ENCODE measurements at places on chromosomes 6 and 20. TPM values are rescaled to one million over a fixed set of nuclear protein-coding genes. Genes with fewer than 3 reads are reported as not detected.

The MYB gene
- total RNA-seq, result 140 TPM

GRCh38 chr6:133503336-133503729, 262.2 kb downstream of the EYA4 start:
- no peaks in the 10 kb centered on the region for H3K36me3 ChIP-seq
- no peaks in the 10 kb centered on the region for H3K27me3 ChIP-seq
- no peak overlapping the region for H3K27ac ChIP-seq
- no peak overlapping the region for H3K4me3 ChIP-seq
- H3K4me1 ChIP-seq, result no peaks in the 10 kb centered on the region

- no peak for DNase-seq
- peaks cover 21% of the 10 kb centered on the region for H3K27me3 ChIP-seq
- no peak overlapping the region for H3K4me3 ChIP-seq
- H3K36me3 ChIP-seq, result no peaks in the 10 kb centered on the region
These were observed 5.3 kb upstream of the MOG start for GRCh38 chr6:29651413-29652197.

- DNase-seq, result no peak
- H3K27me3 ChIP-seq, result peaks cover 37% of the 10 kb centered on the region
- no peaks in the 10 kb centered on the region for H3K4me1 ChIP-seq
- H3K36me3 ChIP-seq, result no peaks in the 10 kb centered on the region
- no peak overlapping the region for H3K27ac ChIP-seq
These were observed 99.7 kb downstream of the FAM50B start for GRCh38 chr6:3948866-3949265.

DNA sequence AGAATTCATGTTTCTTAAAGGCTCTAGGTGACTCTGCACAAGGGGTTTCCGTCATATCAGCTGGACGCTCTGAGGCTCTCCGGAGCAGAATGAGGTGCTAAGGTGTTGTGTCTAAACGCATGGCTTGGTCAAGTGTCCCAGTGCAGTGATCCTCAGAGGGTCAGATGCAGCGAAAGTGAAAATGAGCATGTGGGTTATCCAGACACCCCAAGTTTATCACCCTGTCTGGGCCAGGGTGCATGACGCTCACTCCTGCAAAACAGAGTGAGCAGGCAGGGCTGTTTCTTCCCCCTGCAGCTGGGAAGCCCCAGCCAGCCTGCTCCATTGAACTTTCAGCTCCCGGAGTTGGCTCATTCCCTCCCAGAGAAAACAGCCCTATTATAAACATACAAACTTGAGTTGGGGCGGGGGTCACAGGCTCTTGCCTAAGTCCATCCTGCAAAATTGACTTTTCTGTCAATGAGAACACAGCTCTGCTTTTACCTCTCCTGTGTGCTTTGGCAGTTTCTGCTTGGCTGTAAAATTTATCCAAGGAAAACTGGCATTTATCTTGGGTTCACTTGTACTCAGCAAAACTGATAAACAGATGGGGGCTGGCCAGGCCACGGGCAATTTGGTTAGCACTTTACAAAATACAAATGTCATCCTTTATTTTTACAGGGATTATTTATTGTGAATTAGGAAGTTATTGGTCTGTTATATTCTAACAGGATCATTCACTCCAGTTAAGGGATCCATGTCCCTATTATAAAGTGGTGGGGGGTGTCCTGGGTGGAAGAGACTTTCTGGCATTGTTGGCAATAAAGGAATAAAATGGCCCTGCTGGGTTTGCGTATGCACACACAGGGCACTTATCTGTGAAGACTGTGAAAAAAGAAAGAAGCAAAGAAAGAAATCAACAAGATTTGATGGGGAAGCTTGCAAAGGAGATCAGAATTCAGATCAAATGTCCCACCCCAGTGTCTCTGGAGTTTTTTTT, 154.9 kb downstream of the FOXA2 start:
- no peaks in the 10 kb centered on the region for H3K27me3 ChIP-seq
- DNase-seq, result no peak
- H3K27ac ChIP-seq, result no peak overlapping the region
- no peaks in the 10 kb centered on the region for H3K36me3 ChIP-seq
- H3K4me1 ChIP-seq, result peaks cover 17% of the 10 kb centered on the region

GRCh38 chr6:40719671-40720374, 132.7 kb upstream of the LRFN2 start:
- no peak overlapping the region for H3K27ac ChIP-seq
- DNase-seq, result no peak
- H3K36me3 ChIP-seq, result no peaks in the 10 kb centered on the region
- H3K4me3 ChIP-seq, result no peak overlapping the region
- no peaks in the 10 kb centered on the region for H3K27me3 ChIP-seq

DNA sequence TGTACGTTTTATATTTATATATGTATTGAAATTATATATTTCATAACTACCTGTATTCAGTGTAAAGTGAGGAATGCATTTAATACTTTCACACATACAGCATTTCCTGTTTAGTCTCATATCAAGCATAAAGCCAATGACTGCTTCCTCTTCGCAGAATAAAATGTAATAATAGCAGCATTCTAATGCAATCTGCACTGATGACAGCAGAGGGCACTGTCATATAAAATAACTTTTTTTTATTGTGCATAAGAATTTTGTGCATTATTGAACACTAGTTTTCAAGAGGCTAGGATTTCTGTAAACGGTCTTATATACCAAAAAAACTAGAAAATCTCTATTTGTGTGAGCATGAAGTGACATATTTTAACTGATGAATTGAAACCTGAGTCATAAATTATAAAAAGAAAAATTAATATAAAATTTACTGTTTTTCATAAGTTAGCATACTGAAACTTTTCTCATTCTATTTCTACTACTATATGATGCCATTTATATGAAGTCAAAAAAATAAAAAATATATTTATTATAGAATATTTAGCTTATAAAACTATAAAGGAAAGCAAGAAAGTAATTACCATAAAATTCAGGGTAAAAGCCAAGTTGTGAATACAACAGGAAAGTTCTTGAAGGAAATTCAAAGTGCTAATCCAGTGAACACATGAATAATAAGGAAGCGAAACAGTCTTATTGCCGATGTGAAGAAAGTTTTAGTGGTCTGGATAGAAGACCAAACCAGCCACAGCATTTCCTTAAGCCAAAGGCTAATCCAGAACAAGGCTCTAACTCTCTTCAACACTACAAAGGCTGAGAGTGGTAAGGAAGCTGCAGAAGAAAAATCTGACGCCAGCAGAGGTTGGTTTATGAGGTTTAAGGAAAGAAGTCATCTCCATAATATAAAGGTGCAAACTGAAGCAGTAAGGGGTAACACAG, 36.3 kb downstream of the RNF146 start:
- no peaks in the 10 kb centered on the region for H3K4me1 ChIP-seq
- H3K36me3 ChIP-seq, result peaks cover 11% of the 10 kb centered on the region
- DNase-seq, result peak; percentile 24
- no peaks in the 10 kb centered on the region for H3K27me3 ChIP-seq
- H3K27ac ChIP-seq, result no peak overlapping the region
- no peak overlapping the region for H3K4me3 ChIP-seq

The CST2 gene
- total RNA-seq, result not detected

- DNase-seq, result no peak
- H3K4me3 ChIP-seq, result no peak overlapping the region
- H3K4me1 ChIP-seq, result no peaks in the 10 kb centered on the region
These were observed 609.5 kb upstream of the ARID1B start for GRCh38 chr6:156167625-156168071.

DNA sequence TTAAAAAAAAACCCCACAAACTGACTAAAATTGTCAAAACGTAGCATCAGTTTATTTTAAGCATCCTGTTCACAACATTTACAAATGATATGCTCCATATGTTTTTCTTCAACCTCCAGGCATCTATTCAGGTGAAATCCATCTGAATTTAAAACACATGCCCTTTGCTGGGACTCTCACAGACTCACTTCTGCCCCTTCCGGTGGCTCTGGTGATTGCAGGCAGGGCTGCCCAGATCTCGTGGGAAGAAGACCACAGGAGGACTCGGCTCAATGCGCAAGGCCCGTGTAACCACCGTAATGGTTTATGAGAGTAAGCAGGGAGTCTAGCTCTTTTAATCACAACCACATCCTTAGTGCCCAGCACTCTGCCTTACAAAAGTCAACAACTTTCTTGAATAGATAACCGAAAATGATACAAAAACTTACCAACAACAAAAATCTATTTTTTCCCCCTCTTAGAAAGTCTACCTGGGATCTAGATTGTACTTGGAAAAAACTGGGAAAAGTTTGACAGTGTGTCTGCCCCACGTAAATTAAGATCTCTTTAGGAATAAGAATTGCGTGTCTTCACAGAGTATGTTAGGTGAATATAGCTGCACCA, 139.1 kb downstream of the KIF16B start:
- no peaks in the 10 kb centered on the region for H3K27me3 ChIP-seq
- no peaks in the 10 kb centered on the region for H3K36me3 ChIP-seq
- peak; percentile 72 for DNase-seq
- H3K4me1 ChIP-seq, result no peaks in the 10 kb centered on the region
- no peak overlapping the region for H3K4me3 ChIP-seq
- H3K27ac ChIP-seq, result no peak overlapping the region

- H3K36me3 ChIP-seq, result no peaks in the 10 kb centered on the region
- H3K4me3 ChIP-seq, result no peak overlapping the region
- no peak overlapping the region for H3K27ac ChIP-seq
- no peaks in the 10 kb centered on the region for H3K4me1 ChIP-seq
These were observed 41.4 kb downstream of the LAMP5 start for GRCh38 chr20:9555781-9556180.

All from K562 (cell line).